MCF 10A (cell line): ENCODE measurements at places on chromosomes 3 and 15.
A peak's percentile ranks its signal among the peaks of the same experiment; 100 is the strongest.

- DNase-seq: no peak
These were observed 157.2 kb downstream of the TIGIT start for GRCh38 chr3:114451051-114451451.

GRCh38 chr3:49019941-49020329 lies 1.6 kb upstream of the DALRD3 start:
- DNase-seq: peak; percentile 34

- no peak for DNase-seq
These were observed 113.0 kb downstream of the TBC1D5 start for GRCh38 chr3:17629400-17629799.

GRCh38 chr15:98413933-98414546 lies 234.3 kb upstream of the IGF1R start:
- no peak for DNase-seq

DNA sequence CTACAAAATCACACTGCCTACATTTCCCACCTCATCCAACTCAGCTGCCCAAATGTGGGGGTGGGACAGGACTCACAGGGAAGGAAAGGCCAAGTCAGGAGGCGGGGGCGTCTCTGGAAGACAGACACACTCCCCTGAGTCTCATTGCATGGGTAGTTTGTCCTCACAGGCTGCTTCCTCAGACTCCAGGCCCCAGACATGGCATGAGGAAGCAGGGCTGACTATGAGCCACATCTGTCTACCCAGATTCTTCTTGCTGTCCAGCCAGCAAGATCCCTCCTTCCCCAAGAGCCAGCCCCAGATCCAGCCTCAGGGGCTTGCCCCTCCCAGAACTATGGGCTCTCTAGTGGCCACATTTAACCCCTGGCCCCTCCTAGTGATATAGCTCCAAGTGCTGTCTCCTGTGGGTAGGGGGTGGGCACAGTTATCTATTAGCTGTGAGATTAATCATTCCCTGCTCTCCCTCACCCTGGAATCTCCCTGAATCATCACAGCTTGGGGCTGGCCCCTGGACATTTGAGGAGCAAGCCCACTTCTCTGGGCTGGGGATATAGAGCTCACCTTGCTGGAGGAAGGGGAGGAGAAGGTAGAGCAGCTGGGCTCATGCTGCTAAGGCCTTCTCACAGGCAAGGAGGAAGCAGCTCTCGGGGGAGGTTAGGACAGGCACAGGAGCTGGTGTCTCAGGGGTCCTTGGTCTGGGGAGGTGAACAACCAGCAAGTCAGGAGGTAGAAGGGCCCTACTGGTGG lies 2.1 kb upstream of the CCDC33 start:
- no peak for DNase-seq

DNA sequence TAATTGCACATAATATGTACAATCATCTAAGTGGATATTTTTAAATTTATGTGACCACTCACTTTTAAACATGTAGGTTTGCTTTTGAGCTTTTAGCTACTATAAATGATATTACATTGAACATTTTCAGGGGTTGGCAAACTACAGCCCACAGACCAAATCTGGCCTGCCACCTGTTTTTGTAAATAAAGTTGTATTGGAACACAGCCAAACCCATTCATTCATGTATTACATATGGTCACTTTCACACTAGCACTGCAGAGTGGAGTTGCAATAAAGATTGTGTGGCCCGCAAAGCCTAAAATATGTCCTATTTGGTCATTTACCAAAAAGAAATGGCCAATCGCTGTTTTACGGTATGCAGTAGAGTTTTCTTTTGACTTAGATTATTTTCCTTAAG lies 21.2 kb downstream of the CMTM7 start:
- DNase-seq: no peak

DNA sequence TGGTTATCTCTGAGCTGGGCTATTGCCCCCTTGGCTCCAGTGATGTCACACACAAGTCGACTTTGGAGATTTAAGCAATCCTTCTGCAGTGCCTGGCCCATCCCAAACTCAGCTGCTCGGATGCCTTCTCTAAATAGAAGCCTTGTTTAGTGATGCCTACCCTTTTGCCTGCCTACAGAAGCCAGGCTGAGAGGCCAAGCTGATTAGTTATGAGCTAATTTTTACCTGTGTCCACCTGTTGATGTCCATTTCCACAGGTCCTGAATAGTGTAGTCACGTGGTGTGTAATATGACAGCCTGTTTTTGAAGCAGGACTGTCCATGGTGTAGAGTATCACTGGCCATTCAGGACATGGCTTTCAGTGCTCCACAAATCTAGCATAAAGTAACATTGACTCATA lies 45.5 kb downstream of the SSUH2 start:
- DNase-seq: no peak

- DNase-seq: peak; percentile 30
These were observed 19.5 kb downstream of the SMAD6 start for GRCh38 chr15:66721501-66721937.

DNA sequence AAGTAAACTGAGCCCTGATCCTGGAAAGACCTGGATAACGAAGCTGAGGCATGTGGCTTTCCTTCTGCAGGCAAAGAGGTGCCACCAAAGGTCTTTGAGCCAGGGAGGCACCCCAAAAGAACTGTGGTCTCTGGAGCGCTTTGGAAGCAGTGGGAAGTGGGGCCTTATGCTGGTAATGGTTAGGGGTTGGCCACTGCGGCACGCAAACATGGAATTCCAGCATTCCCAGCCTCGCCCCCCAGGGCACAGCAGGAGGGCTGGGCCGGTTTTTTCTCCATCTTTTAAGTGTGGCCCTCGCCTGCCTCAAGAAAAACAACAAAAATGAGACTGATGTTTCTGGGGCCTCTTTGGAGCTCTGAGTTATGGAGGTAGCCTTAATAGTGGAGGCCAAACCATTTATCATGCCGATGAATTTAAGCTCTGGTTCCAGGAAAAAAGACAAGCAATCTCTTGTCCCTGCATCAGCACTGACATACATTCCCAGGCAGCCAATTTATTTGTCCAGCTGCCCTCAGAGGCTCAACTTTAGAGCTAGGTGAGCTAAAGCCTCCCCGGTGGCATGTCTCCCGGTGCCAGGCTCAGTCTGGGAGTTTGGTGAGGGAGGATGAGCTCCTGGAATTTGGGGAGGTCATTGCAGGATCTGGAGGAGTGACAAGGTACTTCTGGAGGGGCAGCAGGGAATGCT lies 109.0 kb downstream of the TLE3 start:
- no peak for DNase-seq

GRCh38 chr15:73153024-73153423 lies 100.8 kb downstream of the NEO1 start:
- DNase-seq: no peak

DNA sequence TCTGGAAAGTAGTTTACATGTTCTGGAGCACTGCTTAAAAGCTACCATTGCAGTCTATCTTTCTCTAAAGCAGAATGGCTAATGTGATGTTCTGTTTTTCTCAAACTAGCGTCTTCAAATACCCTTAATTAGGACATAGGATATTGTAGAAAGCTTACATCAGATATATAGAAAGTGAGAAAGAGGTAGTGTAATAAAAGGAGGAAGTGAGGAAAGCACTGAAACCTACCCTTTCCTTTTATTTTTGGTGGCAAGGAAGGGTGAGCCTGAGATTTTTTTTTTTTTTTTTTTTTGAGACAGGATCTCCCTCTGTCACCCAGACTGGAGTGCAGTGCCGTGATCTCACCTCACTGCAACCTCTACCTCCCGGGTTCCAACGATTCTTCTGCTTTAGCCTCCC lies 9.4 kb downstream of the SENP2 start:
- no peak for DNase-seq

DNA sequence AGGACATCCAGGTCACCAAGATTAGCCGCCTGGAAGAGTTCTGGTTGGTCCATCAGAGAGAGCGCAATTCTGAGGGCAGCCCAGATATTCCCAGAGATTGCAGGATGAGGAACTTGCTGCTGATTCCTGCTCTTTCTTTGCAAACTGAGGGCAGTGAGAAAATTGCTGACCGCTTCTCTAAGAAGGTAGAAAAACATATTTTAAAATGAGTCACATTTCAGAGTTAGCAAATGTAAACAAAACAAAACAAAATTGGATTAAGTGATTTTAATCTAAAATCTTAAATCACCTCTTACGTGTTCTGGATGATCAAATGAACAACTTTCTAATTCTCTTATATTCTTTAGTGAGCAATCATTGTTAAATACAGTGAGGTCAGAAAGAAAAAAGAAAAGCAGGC lies 149.0 kb downstream of the USP13 start:
- peak; percentile 34 for DNase-seq

GRCh38 chr15:63203451-63204090 lies 14.2 kb downstream of the RAB8B start:
- no peak for DNase-seq

- DNase-seq: no peak
These were observed 85.5 kb upstream of the ROBO2 start for GRCh38 chr3:76954412-76954811.

- no peak for DNase-seq
These were observed 120.3 kb downstream of the LRRK1 start for GRCh38 chr15:101039461-101039860.

DNA sequence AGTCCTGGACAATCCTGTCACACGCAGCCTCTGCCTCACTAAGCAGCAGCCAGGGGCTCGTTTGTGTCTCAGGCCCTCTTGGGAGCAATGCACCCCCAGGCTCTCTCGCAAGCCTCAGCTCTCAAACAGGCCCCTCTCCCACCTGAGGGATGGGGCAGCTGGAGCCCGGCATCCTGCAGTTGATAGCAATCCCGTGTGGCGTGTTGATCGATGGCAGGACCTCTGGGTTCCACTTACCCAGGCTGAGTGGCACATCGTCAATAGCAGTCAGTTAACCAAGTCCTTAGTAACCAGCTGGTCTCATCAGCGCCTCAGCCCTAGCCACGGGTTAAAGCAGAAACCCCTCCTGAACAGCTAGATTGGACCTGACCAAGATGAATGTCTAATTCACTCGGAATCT lies 36.5 kb upstream of the PLXNA1 start:
- no peak for DNase-seq

DNA sequence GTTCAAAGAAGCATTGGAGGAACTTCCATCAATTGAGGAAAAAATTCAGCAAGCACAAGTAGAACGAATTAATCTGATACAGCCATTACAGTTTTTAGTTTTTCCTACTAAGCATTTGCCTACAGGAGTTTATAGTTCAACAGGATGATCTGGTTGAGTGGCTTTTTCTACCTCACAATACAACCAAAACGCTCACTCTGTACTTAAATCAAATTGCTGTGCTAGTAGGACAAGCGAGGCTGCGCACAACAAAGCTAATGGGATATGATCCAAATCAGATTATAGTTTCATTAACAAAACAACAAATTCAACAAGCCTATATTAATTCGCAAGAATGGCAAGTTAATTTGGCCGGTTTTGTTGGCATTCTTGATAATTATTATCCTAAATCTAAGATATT lies 44.2 kb downstream of the ETFA start:
- no peak for DNase-seq

- DNase-seq: no peak
These were observed 47.9 kb downstream of the YEATS2 start for GRCh38 chr3:183745300-183746098.

DNA sequence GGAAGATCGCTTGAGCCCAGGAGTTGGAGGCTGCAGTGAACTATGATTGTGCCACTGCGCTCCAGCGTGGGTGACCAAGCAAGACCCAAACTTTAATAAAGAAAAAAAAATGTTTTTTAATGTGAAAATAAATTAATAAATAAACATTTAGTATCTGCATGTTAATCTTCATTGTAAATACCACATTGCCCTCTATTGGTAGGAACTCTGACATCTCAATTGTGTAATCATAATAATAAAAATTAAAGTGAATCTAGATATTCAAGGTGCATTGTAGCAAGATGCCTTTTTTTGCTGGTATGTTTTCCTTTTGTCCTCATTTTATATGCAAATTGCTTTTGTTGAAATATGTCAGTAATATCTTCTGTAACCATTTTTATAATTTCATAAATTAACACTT lies 95.0 kb upstream of the LIMD1 start:
- DNase-seq: peak; percentile 53

DNA sequence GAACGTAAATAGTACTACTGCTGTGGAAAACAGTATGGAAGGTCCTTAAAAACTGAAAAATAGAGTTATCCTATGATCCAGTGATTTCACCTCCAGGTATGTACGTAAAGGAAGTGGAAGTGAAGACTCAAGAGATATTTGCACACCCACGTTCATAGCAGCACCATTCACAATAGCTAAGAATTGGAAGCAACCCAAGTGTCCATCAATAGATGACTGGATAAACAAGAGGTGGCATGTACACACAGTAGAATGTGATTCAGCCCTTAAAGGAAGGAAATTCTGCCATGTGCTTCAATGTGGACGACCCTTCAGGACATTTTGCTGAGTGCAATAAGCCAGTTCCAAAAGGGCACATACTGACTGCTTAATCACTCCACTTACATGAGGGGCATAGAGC lies 188.3 kb downstream of the APBA2 start:
- DNase-seq: peak; percentile 10

DNA sequence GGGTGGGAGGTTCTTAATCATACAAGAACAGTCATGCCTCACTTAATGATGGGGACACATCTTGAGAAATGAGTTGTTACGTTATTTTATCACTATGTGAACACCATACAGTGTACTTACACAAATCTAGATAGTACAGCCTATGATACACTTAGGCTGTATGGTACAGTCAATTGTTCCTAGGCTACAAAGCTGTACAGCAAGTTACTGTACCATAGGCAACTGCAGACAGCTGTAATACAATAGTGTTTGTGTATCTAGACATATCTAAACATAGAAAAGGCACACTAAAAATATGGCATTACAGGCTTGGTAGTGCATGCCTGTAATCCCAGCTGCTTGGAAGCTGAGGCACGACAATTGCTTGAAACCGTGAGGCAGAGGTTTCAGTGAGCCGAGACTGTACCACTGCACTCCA lies 55.7 kb upstream of the PLXND1 start:
- DNase-seq: no peak

DNA sequence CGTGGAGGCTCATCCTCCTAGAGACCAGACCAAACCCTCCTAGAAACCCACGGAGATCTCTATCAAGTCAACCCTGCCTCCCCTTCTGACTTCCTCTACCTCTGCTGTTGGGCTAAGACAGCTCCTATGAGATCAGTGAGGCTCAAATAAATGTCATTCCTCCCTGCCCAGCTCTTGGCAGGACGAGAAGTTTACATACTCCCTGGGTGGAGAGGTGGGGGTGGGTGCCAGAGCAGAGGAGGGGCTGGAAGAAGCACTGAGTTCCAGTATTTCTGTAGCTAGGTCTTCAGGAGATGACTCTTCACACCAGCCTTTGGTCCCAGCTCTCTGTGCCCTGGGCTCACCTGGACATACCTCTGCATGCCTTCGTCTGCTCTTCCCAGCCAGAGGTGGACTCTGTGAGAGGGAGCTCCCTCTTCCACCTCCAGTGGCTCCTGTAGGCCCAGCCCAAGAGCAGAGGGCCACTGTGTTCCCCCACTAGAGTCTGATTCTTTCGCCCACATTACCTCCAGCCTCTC lies 42.4 kb upstream of the TLE3 start:
- DNase-seq: no peak

GRCh38 chr3:72319194-72320094 lies 528.8 kb downstream of the SHQ1 start:
- DNase-seq: no peak

DNA sequence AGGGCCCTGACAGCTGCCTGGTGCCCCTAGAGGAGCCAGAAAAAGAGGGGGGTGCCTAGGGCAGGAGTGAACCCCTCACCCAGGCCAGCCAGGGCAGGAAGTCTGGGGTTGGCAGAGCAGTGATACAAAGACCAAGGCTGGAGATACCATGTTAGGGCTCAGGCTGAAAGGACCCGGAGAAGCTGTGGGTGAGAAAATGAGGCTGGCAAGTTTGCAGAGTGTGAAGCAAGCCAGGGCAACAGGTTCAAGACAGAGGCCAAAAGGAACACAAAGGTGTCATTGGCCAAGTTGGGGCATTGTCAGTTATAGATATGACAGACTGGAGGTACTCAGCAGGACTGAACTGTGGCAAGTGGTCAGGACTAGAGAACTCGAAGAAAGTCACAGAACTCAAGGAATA lies 40.6 kb upstream of the IREB2 start:
- no peak for DNase-seq
